CD4-positive, alpha-beta T cell (primary cell): ENCODE measurements at places on chromosomes 1 and 21.
A peak's percentile ranks its signal among the peaks of the same experiment; 100 is the strongest.

- DNase-seq: no peak
Observed at GRCh38 chr1:206011057-206011456, 7.9 kb upstream of the RAB7B start.

GRCh38 chr1:31620631-31621497 is 3.4 kb downstream of the HCRTR1 start:
- no peak for DNase-seq

GRCh38 chr1:156692925-156693847 is 12.2 kb downstream of the CRABP2 start:
- DNase-seq: no peak

GRCh38 chr1:182817802-182818201 is 21.3 kb upstream of the DHX9 start:
- DNase-seq: no peak

- DNase-seq: no peak
Observed at GRCh38 chr1:14661222-14661621, 62.7 kb downstream of the KAZN start.

DNA sequence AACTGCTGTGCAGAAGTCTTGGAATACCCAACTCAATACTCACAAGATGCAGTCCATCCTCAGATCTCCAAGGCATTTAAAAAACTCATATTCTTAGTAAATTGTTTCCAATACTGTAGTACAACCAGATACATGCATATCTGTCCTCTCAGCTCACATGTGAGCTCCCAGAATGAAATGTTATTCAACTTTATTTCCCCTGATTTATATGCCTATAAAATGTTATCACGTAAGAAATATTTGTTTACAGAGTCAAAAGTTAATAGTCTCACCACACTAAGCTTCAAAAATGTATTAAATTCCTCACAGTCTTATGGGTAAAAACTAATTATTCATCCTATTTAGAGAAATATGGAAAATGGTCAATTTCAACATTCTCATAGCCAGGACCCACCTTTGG is 56.6 kb downstream of the LTN1 start:
- DNase-seq: no peak

DNA sequence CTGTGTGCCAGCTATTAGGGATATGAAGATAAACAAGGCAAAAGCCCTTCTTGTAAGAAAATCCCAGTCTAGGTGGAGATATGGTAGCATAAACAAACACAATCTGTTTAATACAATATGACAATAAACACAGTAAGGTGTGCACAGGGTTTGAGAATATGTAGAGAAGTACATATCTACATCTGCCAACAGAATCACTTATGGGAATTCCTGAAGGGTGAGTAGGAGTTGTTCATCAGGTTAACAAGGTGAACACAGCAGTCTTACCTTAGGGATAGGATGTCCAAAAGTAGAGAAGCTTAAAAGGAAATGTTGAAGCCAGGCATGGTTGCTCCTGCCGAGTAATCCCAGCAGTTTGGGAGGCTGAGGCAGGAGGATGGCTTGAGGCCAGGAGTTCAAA is 57.7 kb upstream of the LRRC7 start:
- DNase-seq: no peak

DNA sequence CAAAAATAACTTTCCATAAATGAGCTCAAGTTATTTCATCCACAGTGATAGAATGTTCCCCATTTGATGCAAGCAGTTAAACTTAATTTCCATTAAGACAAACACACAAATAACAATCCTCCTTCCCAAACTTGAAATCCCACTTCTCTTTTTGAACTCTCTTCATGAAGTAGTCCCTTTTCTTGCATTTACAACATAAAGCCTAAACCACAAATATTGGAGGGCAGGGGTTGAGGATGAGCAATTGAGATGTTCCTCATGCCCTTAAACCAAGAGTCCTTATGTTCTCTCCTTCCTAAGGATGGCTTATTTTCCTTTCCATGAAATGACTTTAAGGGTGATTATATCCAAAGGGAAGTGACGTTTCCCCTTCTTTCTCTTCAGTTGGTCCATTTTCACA is 228.8 kb downstream of the DISC1 start:
- no peak for DNase-seq

DNA sequence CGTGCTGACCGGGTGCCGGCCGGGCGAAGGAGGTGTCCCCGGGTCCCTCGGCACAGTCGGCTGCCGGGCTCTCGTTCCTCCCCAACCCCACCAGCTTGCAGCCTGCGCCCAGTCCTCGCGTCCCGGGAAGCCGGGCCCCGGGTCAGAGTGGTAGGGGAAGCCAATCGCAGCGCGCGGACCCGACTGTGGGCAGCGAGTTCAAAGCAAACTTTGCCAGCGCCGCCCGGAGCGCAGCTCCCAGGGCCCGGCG is 328 bp downstream of the MYCL start:
- DNase-seq: no peak

DNA sequence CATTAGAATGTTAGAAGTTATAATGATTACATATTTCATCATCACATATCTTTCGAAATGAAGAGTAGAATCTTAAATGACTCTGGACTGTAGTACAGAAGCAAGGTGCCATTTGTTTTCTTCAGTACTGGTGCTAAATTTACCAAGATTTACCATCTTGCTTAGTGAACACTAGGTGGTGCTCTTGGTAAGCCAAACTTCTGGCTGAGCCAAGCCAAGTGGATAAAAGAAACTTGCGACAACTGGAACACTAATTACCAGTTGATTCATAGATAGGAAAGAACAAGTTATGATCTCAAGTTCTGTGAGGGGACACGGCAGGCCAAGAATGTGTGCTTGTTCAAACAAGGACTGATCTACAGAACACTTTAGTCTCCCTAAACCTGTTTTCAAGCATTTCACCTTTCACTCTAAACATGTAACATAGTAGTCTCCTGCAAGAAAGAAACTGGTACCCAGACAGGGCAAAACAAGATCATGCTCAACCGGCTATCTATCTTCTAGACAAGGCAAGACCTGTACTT is 19.8 kb downstream of the SPRTN start:
- peak; percentile 25 for DNase-seq

DNA sequence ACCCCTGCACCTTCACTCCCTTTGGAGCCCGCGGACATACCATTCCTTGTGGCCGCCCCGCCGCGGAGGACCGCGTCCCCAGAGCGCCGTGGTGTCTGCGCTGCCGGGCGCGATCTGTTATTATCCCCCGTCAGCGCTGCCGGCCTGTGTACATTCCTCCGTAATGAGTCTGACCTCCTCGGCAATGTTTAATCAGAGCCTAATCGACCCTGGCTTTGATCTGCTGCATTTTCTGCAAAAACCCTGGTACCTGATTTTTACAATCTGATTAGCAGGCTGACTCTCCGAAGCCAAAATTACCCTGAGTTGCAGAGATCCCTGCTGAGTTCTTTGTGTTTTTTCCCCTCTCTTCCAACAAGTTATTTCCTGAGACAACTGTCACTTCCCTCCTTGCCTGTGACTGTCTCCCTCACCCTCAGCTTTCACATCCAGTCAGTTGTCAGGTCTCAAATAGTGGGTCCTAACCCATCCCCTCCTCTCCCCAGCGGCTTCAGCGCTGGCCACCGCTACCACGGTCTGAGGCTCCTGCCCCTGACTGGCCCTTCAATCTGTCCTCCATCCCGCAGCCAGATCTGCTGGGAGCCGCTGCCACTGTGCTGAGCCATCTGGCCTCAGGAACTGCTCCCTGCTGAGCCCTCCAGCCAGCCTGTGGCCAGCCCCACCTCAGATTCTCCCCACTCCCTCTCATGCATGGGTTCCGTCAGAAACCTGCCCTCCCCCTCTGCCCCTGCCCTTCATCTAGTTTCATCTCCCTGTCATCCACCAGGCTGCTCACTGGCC is 53.5 kb downstream of the GLIS1 start:
- DNase-seq: no peak

DNA sequence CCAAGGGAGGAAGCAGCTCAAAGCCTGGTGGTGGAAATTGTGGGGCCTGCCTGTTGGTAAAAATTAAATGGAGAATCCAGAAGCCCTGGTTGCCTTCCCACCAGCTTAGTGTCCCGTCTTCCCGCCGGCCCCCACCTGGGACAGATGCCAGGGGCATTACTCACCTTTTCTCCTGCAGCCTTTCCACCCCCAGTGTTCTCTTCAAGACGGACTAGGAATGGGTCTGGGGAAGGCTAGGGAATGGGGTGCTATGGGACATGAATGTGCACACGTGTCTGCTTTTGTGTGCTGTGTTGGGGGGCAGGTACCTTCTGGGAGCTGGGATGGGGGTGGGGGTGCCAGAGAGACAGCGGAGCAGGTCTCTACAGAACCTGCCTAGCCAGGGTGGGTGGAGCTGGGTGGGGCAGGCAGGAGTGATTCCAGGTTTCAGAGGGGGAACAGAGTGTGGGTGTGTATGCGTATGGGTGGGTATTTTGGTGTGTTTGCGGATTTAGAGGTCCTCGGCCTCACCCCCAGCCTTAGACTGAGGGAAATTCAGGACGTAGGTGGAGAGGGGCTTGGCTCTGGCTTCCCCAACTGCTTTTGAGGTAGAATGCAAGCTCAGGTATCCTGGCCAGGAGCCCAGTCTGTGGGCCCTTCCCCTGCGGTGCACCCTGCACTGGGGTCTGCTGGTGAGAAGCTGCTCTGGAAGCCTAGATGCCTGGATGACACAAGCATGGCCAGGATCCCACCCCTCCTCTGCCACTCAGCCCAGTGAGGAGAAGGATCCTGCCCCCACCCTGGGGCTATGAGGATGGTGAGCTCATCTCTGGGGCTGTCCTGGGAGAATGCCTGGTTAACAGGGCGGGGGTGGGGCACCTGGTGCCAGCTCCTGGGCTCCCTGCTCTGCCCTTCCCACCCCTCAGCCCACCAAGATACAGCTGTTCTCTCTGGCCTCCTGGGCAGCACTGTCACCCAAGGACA is 7.8 kb downstream of the VANGL2 start:
- no peak for DNase-seq
